ENCODE measurements at places on chromosomes 5 and 9.

DNA sequence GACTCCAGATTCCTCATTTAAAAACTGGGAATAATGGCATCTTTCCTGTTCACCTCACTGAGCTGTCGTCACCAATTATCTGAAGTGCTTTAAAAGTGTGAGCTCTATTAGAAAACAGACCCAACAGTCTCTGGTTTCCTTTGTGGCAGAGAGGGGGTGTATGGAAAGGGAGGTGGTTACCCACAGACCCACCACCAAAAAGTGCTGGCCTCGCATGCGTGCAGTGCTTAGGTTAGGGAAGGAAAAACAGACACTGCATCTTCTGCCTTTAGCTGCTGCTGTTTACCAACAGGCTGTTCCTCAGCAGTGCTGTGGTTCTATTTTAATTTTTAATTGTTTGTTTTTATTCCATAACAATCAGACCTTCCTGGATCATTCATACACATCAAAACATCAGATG lies 249.6 kb downstream of the PIK3R1 start:
- DNase-seq, result no peak

DNA sequence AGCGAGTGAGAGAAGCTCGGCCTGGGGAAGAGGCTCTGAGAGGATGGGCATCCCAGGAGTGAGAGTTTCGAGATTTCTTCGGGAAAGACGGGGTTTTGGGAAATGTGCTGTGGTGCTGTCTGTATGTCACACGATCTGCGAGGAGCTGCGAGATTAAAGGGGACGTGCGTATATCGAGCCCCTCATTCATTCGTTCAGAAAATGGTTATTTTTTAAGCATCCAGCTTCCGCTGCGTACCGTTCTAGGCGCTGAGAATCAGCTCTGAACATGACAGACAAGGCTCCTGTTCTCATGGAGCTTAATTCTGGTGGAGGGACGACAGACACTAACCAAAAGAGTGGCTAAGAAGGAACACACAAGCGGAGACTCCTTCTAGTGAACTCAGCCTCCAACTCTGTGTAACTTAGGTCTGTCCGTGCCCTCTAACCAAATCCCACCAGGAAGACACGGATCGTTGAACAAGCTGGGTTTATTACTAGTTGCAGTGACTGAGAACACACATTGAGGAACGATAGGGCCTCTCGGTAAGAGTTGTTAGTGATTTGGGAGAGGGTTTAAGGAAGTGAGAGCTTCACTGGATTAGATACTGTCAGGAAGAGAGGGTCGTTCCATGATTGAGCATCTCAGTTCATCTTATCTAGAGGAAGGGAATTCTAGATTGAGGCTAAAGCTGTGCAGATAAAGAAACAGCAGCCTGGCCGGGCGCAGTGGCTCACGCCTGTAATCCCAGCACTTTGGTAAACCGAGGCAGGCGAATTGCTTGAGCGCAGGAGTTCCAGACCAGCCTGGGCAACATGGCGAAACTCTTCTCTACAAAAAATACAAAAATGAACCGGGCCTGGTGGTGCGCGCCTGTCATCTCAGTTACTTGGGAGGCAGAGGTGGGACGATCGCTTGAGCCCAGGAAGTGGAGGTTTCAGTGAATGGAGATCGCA lies 1.0 kb upstream of the FBXW11 start:
- no peak for DNase-seq

DNA sequence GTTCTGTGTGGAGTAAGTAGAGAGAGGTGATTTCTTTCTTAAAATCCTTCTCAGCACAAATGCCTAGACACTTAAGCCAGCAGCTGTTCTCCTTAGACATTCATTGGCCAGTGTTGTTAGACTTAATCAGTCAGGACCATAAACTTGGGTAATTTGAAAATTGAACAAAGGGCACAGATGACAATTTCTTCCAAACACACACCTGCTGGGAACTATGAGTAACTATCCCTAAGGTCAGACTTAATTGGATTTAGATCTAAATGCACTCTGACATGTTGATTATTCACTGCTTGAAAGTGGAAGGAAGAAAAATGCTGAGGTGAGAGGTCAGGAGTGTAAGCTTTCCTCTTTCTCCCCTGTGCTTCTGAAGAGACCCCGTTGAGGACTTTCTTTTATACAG lies 1083.7 kb upstream of the DMAC1 start:
- DNase-seq, result no peak

DNA sequence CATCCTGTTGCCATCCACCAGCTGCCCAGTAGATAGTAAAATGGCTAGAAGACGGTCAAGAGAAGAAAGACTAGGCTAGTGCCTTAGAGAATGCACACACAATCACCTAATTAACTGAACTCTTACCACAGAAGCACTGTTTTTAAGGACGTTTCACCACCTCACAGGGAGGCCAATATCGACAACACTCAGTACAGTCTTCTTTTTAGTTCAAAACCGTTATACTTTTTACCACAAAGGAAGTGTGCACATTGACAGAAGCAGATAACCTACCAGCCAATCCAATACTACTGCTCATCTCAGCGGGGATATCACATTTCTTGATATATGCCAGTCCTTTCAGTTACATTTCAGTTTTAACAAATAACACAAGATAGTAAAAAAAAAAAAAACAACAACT lies 122.3 kb downstream of the GNAQ start:
- no peak for DNase-seq

All from foreskin keratinocyte (primary cell).